ENCODE measurements at places on chromosomes 11 and 22.

- no peak for DNase-seq
Observed at GRCh38 chr11:27254744-27255446, 108.1 kb downstream of the CCDC34 start.

DNA sequence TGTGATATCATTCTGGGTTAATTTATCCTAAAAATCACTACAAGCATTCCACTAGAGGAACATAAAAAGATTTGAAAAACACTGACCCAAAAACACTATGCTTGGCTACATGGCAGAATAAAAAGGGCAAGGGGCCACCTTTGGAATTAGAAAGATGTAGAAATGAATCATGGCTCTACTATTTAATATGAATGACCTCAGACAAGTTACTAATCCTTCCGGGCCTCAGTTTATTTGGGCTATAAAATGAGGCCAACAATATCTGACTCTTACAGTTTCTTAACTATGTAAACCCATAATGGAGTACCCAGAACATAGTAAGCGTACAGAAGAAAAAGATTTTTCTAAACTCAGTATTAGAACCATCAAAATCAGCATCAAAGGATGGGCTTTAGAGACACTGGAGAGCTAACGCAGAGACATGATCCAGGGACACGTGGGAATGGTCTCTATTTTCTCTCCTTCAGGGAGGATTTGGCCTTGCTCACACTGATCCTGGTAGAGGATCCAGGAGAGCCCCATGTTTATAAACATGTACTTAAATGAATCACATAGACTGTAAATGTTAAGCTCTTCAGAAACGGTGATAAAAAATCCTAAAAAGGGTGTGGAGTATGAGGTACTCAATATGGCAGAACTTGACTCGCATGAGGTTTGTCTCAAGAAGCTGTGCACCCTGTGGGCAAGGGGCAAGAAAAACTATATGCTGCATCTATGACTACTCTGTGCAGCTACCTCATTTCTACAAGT lies 288.4 kb upstream of the PITPNB start:
- no peak for DNase-seq

- peak; percentile 21 for DNase-seq
Observed at GRCh38 chr11:69444381-69445130, 36.9 kb upstream of the LINC01488 start.

DNA sequence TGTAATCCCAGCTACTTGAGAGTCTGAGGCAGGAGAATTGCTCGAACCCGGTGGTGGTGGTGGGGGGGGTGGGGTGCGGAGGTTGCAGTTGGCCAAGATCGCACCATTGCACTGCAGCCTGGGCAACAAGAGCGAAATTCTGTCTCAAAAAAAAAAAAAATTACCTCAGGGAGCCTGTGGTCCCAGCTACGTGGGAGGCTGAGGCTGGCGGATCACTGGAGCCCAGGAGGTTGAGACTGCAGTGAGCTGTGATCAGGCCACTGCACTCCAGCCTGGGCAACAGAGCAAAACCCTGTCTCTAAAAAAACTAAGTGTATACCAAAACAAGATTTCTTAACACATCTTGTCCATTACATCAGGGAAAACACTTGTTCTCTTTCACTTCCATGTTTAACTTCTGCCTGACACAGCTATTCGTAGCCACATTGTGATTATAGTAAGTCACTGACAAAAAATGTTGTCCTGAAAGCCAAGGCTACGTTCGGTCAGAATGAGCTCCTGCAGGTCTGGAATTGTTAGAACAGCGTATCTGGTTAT lies 1.4 kb downstream of the TMEM80 start:
- DNase-seq = no peak

GRCh38 chr11:112632866-112633505 lies 328.2 kb upstream of the NCAM1 start:
- no peak for DNase-seq

DNA sequence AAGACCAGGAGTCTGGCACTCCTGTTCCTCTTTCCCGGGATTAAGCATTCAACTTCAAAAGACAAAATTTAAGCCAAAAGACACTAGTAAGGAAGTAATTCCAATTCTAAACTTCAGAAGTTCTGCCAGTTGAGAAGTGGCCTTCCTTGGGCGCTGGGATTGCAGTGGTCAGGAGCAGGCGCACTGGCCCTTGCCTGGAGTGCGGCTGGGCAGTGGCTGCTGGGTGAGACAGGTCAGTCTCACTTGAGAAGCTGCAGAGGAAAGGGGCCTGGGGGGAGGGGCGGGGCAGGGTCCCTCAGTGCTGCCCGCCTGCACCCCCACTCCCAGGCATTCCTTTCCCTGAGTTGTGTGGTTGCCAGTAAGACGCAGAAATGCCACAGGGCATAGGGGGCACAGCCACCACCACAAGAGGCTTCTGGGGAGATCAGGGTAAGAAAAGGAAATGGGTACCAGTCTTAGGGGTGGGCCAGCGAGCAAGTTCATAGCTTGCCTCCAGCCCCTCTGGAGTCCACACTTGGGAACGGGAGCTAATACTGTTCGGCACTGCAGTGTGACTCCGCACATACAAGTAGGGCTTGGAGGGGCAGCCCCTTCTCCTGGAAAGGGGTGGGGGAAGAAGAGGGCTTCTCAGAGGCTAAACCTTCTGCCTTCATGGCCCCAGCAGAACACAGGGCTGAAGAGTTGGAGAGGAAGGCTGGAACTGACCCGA lies 5.5 kb downstream of the MRPL49 start:
- no peak for DNase-seq

GRCh38 chr11:74253361-74253760 lies 58.1 kb downstream of the P4HA3 start:
- DNase-seq = no peak

GRCh38 chr11:14451825-14452224 lies 47.8 kb downstream of the COPB1 start:
- DNase-seq = no peak
